ENCODE measurements at places on chromosomes 2 and 18. TPM values are rescaled to one million over a fixed set of nuclear protein-coding genes. Genes with fewer than 3 reads are reported as not detected.

The ANKRD30B gene
- total RNA-seq = not detected

The GKN2 gene
- total RNA-seq = not detected

The PREB gene
- 53.0 TPM for total RNA-seq

The VWC2L gene
- total RNA-seq = not detected

The DSG3 gene
- total RNA-seq = not detected

The CMPK2 gene
- total RNA-seq = 4.7 TPM

The HNMT gene
- total RNA-seq = 39.8 TPM

The VWA3B gene
- total RNA-seq = not detected

The FAM117B gene
- total RNA-seq = 2.6 TPM

The PKDCC gene
- 200 TPM for total RNA-seq

The ONECUT2 gene
- under 0.01 TPM for total RNA-seq

The ACTG2 gene
- total RNA-seq = 3.5 TPM

The AGXT gene
- not detected for total RNA-seq

The SERPINB3 gene
- total RNA-seq = under 0.01 TPM

The AOX1 gene
- 23.7 TPM for total RNA-seq

The ATOH8 gene
- total RNA-seq = 5.3 TPM

The TUBB8B gene
- total RNA-seq = not detected

The NXPH2 gene
- total RNA-seq = 0.13 TPM

The GDF7 gene
- total RNA-seq = not detected

The EFHD1 gene
- total RNA-seq = 2.2 TPM

The CDK5R2 gene
- total RNA-seq = not detected

The C1QL2 gene
- total RNA-seq = not detected

The TMEM247 gene
- not detected for total RNA-seq

The ALLC gene
- total RNA-seq = not detected

The IL36A gene
- not detected for total RNA-seq

The TMEM178A gene
- total RNA-seq = 1.8 TPM

The HK2 gene
- total RNA-seq = 14.1 TPM

The NYAP2 gene
- under 0.01 TPM for total RNA-seq

The CCDC68 gene
- 20.2 TPM for total RNA-seq

The RPL37A gene
- total RNA-seq = 2,101 TPM

The COL4A4 gene
- 0.91 TPM for total RNA-seq

The GCG gene
- total RNA-seq = not detected

The CDH20 gene
- 0.13 TPM for total RNA-seq

The RGPD4 gene
- not detected for total RNA-seq

The RAB6C gene
- not detected for total RNA-seq

The TCF7L1 gene
- total RNA-seq = 1.4 TPM

The CD28 gene
- total RNA-seq = not detected

The RMND5A gene
- 22.0 TPM for total RNA-seq

The STPG4 gene
- total RNA-seq = not detected

The GULP1 gene
- total RNA-seq = 64.2 TPM

The KLF7 gene
- 12.9 TPM for total RNA-seq

The RASGRP3 gene
- 1.9 TPM for total RNA-seq

The TMEM169 gene
- total RNA-seq = 0.16 TPM

The ITSN2 gene
- total RNA-seq = 10.2 TPM

The NOSTRIN gene
- not detected for total RNA-seq

The ABCB6 gene
- 17.9 TPM for total RNA-seq

The RPRM gene
- total RNA-seq = not detected

The GPC1 gene
- 124 TPM for total RNA-seq

The PFN4 gene
- total RNA-seq = 0.39 TPM

The IGFBP5 gene
- 1,071 TPM for total RNA-seq

The TTN gene
- under 0.01 TPM for total RNA-seq

The LYG1 gene
- not detected for total RNA-seq

The AFF3 gene
- 5.7 TPM for total RNA-seq

The LIPG gene
- total RNA-seq = 2.5 TPM

The CDH7 gene
- not detected for total RNA-seq

The GCC2 gene
- total RNA-seq = 13.2 TPM

The SLC9A4 gene
- not detected for total RNA-seq
